ENCODE measurements at places on chromosomes 5 and 9.

DNA sequence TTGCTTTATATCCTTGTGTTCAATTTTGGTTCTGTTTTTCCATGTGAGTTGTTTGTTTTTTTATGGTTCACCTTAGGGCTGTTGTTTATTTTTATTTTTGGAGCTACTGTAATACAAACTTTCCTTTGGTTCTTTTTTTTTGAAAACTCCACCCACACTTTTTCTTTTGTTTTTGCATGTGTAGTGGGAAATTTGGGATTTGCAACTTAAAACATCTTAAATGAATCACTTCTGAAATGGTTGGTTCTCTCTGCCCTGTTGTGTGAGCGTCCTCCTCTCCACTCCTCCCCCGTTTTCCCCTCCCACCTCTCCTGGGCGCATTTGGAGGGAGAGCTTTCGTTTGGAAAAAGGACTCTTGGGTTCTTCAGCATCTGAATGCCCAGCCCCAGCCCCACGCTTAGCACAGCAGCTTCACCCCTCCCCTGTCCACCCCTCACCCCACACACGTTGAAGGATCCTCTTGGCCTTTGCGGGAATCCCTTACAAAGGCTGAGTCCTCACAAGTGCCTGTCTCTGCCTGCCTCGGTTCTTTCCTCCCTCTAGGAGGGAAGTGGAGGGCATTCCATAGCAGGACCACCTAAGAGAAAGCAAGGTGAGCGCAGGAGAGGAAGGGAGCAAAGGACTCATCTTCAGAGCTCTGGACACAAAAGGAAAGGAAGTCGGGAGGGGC lies 67.2 kb downstream of the DMRT1 start:
- no peak for DNase-seq

- DNase-seq = no peak
These were observed at the start of gene SUSD3 for GRCh38 chr9:93058355-93059010. SUSD3 (plus strand) TSS chr9:93058701; CDS start chr9:93058743, 42 bp downstream.

- DNase-seq = no peak
These were observed 131.7 kb upstream of the ELL2 start for GRCh38 chr5:96093340-96093739.

DNA sequence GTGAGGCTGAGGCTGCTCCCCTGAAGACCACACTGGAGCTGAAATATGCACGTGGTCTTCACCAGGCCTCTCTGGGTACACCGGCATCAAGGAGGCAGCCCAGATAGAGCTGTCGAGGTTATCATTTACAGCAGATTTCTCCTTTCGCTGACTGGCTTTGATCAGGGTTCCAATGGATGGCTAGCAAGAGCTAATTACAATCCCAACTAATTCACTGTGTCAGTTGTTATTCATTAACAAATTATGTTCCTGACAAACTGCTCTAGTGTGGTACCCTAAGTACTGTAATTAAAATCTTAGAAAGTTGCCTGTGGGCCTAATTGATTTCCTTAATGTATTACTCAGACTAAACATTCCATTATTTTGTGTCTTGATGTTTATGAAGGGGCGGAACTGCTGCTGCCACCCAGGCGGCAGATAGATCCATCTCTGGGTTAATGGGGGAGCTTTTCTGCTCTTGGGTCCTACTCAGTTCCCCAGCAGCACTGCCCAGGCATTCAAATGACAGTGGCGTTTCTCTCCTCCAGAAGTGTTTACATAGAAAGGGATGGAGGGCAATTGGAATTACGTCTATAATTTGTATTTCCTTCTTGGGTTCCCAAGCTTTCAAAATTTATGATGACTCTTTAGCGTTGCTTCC lies 71.7 kb upstream of the RAD23B start:
- DNase-seq = no peak

- no peak for DNase-seq
These were observed 32.1 kb downstream of the ARL15 start for GRCh38 chr5:54278036-54278830.

- no peak for DNase-seq
These were observed 43.6 kb downstream of the ROPN1L start for GRCh38 chr5:10485142-10485795.

DNA sequence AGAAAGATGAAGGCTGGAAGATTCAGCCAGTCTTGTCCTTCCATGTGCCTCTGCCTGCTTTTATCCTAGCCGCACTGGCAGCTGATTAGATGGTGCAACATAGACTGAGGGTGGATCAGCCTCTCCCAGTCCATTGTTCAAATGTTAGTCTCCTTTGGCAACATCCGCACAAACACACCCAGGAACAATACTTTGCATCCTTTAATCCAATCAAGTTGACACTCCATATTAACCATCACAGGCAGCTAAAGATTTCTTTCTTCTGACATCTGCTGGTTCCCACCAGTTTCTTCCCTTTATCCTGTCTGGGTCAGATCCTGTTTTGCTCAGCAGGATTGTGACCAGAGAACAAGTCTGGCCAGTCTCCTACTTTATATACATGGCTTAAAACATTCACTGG lies 276.5 kb upstream of the TYRP1 start:
- DNase-seq = no peak

GRCh38 chr5:149453618-149454415 lies 74.7 kb upstream of the IL17B start:
- DNase-seq = no peak

DNA sequence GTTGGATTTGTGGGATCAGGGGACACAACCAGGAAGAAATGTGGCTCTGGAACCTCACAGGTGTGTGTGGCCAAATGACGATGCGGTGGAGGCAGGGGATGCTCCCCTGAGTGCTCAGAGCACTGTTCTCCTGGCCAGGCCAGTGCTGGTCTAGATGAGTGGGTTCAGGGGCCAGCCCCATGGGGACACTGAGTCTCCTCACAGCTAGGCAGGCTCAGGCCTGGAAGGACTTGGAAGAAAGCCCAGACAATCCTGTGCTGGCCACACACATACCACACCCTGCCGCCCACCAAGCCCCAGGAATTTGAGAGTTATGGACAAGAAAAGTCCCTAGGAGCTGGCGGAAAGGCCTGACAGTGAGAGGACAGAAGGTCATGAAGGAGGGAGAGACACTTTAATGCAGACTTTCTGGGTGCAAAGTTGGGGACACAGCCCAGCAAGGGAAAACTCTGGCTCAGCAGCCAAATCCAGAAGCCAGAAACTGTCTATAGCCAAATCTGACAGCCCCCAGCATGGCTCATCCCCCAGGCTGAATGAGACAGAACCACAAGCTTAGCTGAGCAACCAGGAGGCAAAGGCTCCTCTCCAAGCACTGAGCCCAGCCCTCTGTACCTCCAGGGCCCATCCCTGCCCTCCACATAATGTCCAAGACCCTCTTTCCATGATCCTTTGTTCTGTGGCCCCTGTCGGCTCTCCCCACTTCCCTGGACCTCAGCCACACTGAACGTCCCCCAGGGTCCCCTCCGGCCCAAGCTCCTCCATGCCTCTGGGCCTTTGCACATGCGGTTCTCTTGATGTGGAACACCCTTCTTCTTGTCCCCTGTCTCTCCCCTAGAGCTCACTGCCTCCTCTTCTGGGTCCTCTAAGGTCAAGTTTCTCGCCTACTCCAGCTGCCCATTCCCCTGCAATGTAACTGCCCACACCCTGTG lies 22.4 kb downstream of the LHX6 start:
- no peak for DNase-seq

DNA sequence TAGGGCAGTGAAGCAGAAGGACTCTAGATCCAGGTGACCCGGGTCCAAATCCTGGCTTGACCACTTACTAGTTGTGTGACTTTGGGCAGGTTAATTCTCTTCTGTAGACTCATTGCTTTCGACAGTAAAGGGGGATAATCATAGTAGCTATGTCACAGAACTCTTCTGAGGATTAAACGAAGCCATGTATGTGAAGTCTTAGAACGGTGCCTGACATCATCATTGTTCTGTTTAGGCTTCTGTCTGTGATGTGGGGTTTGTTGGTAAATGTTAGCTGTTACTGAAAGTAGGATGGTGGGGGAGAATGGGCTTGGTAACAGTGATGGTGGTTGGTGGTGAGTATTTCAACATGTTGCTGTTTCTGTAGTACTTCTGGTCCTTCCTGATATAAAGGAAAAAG lies 73.7 kb downstream of the MAP1B start:
- no peak for DNase-seq

DNA sequence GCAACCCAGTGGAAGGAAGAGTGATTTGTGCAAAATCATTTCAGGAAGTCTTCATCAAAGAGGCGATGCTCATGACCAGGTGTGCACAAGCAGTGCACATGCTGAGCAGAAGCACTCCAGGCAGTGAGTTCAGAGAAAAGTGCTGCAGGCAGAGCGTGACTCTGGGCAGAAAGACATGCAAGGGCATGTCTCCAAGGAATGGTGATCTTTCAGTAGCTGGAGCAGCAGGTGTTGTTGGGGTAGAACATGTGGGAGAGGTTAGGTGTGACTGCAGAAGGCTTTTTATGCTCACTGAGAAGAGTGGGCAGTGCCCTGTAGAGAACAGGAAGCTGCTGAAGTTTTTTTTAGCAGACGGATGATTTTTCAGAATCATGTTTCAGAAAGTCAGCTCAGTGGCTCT lies 545.4 kb upstream of the TLE4 start:
- no peak for DNase-seq

- no peak for DNase-seq
These were observed 21.5 kb upstream of the FCN1 start for GRCh38 chr9:134939080-134939733.

GRCh38 chr5:8813180-8813579 lies 732.7 kb downstream of the SEMA5A start:
- DNase-seq = no peak

DNA sequence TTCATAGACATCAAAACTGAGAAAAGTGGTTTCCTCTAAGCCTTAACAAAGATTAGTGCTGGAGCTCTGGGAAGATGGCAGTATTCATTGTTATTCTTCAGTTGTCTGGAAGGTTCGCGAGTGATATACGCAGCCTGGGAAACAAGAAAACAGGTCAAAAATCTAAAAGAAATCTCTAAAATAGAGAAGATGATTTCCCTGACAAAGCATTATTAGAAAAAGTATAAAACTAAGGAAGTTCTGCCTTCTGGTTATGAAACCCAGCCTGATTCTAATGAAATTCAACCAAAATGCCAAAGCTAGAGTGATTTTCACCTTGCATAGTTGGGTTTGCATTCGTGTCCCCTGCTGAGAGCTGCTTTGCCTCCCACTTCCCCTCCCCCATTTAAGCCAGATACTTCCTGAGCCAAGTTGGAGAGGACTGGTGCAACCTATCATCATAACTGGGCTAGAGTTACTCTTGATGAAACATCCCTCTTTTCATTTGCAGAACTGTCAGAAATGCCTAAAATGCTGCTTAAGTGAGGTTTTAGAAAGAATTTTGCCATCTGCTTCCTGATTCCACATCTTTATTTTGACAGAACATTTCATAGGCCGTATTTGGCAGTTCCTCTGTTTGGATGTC lies 48.4 kb downstream of the NDFIP1 start:
- no peak for DNase-seq

DNA sequence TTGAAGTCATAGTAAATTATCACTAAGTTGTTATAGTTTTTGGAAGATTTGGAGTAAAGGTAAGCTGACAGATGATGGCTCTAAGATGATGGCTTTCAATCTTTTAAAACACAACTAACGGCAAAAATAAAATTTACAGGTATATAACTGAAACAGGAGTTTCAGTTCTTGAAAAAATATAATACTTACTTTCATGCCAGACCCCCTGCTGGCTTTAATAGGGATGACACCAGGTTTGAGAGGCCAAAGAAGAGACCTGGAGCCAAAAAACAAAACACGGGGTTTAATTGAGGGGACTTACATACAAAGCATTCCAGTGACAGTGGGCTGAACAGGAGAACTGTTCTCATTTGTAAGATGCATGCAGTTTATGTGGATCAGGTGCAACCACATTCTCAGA lies 301.7 kb upstream of the PCSK5 start:
- DNase-seq = no peak

GRCh38 chr5:31758803-31759425 lies 120.0 kb downstream of the PDZD2 start:
- DNase-seq = no peak

DNA sequence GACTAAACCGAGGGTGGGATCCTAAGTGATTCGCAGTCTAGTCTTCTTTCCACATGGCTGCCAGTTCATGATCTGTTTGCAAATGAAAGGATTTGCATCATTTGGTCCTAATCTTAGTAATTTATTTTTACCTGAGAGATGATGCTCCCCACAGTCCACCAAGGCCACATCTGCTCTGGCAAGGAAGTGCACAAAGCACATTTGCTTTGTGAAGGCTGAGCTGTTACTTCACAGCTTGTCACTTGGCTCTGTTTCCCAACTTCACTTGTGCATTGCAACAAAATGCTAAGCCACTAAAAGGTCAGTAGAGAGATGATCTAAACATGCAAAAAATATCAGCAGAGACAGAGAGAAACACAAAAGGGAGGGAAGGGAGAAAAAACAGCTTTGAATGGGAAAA lies 128.5 kb upstream of the VLDLR start:
- DNase-seq = no peak

DNA sequence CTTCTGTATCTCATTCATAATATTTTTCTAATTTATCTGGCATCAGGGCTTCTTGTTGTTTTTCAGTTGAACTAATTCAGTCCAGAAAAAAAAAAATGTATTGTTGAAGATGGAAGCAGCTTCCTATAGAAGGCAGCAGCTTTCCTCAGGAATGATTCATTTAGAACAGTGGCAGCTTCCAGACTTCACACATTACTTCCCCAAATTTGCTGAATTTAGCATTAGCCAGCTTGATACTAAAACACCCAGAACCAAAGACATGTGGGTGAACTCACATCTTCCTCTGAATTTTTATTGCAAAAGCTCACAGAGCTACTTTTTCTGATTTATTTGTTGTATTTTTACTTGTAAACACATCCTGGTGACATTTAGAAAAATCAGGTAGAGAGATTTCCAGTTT lies 53.8 kb downstream of the HCN1 start:
- DNase-seq = no peak

- no peak for DNase-seq
These were observed 51.5 kb upstream of the IQGAP2 start for GRCh38 chr5:76351577-76351976.

GRCh38 chr9:92721548-92721947 lies 43.1 kb downstream of the BICD2 start:
- no peak for DNase-seq

DNA sequence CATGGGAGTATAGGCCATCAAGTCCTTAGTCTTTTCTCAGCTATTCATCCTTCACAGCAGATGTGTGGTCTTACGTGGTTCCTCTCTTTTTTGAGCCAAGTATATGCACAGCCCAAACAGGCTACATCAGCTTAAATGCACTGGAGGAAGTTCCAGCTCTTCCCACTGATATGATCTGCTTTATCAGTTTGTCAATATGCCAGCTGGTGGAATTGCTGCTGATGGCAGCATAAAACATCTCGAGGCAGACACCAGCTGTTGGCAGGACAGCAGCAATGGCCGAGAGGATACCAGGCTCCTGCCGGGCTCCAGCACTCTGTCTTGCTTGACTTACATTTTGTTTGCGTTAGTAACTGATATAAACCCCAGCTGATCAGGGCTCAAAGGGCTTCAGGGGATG lies 143.4 kb downstream of the TENT4A start:
- no peak for DNase-seq

GRCh38 chr5:171299228-171299627 lies 9.8 kb upstream of the TLX3 start:
- no peak for DNase-seq

DNA sequence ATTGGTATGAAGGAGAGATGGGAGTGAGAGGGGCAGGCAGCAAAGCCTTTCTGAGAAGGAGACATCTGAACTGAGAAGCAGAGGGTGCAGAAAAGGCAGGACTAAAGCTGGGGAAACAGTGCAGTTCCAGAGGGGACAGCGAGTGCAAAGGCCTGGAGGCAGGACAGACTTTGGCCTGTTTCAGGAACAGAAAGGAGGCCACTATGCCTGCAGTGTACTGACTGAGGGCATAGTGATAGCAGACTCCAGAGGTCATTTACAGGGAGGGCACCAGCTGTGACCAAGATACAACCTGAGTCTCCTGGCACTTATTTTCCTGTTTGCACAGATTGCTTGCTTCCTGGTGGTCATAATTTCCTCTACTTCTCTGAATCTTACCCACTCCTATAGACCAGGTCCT lies 29.6 kb downstream of the SPARC start:
- no peak for DNase-seq
